ENCODE measurements at places on chromosomes 3 and 15. TPM values are rescaled to one million over a fixed set of nuclear protein-coding genes. Genes with fewer than 3 reads are reported as not detected.

Gene AADACL2
- polyA plus RNA-seq = 3.2 TPM

Gene BBX
- polyA plus RNA-seq = 35.9 TPM

GRCh38 chr15:87735522-87735921 is 521.0 kb downstream of the NTRK3 start:
- DNase-seq = no peak

Gene SNRPA1
- 43.2 TPM for polyA plus RNA-seq

DNA sequence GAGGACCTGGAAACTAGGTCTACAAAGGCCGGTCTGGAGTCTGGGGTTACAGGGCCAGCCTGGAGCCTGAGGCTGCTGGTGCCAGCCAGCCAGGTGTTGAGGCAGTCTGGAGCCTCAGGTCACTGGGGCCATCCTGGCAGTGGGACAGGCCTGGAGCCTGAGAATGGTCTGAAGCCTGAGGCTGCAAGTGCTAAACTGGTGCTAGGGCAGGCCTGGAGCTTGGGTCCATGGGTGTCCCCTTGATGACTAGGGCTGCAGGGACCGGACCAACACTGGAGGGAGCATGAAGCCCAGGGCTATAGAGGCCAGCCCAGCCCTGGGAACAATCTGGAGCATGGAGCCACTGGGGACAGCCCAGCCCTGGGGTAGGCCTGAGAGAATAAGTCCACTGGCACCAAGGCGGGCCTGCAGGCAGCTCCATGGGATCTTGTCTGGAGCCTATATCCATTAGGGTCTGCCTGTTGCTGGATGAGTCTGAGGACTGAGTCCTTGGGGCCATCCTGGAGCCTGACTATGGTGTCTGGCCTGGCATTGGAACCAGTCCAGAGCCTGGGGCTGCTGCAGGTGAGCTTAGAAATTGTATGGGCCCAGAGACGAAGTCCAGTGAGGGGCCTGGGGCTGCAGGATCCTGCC is 101.9 kb downstream of the GLDN start:
- DNase-seq = no peak

DNA sequence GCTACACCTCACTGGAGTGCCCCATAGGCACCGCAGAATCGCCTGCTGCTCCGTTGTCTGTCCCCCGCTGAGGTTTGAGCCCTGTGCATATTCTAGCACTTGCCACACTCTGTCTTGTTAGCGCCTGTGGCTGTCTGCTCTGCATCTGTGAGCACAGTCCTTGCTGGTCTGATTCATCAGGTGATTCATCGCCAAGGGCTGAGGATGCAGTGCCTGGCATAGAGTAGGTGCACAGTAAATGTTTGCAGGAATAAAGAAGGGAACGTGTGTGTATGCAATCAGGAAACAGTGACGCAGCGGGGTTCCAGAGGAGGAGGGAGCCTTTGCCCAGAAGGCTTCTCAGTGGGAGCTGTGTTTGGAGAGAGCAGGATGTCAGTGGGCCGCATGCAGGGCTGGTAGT is 124.0 kb upstream of the PLXNA1 start:
- peak; percentile 67 for DNase-seq

Gene KBTBD12
- 22.1 TPM for polyA plus RNA-seq

Gene SCAANT1
- 0.53 TPM for polyA plus RNA-seq

DNA sequence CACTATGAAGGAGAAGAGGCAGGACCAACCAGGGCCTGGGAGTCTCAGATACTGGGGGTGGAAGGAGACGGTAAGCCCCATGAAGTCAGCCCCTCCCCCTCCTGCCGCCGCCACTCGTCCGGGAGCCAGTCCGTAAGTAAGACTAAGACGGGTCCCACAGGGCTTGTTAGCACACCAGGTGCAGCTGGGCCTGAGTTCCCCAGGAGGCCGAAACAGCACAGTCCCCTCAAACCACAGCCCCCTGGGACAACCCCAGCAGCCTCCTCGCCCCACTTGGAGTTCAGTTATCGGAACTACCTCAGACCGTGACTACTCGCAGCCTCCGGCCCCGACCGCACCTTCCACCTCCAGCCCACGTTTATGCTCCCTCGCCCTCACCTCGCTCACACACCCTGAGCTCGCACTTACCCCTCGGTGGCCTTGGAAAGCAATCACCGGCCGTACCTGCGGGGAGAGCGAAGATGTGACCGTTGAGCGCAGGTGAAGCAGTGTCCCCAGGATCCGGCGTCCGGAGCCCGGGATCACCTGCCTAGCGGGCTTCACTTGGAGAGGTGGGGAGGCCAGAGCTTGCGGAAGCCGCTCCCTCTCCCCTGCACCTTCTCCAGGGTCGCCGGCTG is 557 bp downstream of the ELL3 start:
- no peak for DNase-seq

DNA sequence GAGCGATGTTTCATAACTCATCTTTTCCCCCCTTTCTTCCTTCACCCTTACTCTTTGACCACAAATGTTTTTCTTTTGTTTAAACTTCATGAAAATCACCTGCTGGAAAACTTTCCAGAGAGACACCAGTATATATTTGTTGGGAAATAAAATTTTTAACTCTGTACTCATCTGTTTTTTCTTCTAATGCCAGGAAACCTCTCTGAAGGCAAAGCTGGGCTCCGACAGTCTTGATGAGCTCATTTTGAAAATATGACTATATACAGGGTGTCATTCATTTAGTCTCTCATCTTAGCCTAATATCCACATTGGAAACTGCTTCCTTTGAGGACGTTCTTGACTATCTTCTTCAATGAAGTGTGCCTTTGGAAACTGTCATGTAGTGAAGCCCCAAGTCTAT is 339.6 kb upstream of the ROBO2 start:
- DNase-seq = peak; percentile 1

DNA sequence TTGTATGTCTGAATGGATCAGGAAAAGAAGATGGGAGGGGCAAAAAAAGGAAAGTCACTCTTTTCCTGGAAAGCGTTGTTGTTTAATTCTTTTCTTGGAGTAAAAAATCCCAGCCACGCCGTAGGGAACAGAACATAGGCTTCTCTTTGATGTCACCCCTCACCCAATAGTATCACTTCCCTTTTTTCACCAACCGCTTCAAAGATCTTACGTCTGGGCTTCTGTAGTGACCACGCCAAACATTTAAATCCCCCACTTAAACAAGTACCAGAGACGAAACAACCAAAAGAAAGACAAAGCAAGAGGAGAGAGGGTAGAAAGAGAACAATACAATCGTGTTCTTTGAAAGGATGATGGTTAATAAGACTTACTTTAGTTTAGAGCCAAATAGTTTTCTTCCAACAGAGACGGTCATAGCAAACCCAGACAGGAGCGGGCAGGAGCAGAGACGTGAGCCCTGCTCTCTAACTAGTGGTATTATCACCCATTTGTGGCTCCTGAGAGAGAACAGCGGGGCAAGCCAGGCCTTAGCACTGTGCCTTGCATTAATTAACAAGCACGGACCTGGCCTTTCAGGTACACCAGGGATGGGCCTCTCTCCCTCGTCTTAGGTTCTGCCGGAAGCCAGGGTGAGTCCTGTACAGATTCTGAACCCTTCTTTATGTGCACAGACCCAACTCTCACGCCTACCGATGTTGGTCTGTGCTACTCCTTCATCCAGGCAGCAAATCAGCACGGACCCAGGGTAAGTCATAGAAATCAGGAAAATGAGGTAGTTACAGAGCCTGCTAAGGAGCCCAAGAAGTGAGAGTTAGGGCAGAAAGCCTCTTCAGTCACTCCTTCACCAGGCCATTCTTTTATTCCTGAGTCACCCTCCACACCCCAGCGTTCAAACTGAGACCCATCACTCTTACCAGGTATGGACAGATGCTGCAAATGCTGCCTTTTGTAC is 28.2 kb upstream of the BCL6 start:
- DNase-seq = peak; percentile 16

DNA sequence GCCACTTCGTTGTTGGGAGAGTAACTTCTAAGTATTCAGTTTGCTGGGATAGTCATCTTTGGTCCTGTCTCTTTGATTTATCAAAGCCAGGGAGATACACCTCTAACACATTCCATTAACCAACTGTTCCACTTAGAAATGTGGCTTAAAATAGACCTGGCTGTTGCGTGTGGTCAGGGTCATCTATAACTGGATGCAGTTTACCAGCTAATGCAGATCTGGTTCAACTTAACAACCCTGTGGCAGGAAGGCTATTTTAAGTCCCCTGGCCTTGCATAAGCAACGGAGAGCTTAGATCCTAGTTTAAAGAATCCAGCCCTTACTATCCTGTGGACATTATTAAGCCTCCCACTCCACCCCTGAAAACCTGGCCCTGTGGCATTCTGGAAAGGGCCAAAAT is 28.1 kb upstream of the CAPN3 start:
- peak; percentile 20 for DNase-seq

DNA sequence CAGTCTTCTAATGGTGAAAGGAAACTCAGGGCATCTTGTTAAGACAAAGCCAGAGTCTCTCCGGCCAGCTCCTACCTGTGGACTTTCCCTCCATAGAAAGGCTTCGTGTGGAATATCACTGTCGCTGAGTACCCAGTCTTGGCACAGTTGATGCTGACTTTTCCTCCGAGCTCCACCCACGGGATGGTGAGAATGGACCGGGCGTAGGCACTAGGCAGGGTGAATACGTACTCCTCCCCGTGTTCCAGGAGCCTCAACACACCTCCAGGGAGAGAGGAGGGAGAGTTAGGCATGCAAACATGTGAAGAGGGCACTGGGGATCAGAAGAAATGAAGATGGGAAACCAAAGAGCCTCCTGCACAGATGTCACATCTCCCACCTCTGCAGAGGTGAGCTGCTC is 138.0 kb downstream of the STT3B start:
- no peak for DNase-seq

- DNase-seq = no peak
Measured at GRCh38 chr3:120174811-120175539, 80.7 kb upstream of the GSK3B start.

GRCh38 chr3:22960105-22960984 is 242.8 kb upstream of the UBE2E2 start:
- peak; percentile 78 for DNase-seq

Gene ACKR2
- 0.55 TPM for polyA plus RNA-seq

- DNase-seq = peak; percentile 74
Measured at GRCh38 chr15:64224511-64224910, 61.7 kb upstream of the PPIB start.

DNA sequence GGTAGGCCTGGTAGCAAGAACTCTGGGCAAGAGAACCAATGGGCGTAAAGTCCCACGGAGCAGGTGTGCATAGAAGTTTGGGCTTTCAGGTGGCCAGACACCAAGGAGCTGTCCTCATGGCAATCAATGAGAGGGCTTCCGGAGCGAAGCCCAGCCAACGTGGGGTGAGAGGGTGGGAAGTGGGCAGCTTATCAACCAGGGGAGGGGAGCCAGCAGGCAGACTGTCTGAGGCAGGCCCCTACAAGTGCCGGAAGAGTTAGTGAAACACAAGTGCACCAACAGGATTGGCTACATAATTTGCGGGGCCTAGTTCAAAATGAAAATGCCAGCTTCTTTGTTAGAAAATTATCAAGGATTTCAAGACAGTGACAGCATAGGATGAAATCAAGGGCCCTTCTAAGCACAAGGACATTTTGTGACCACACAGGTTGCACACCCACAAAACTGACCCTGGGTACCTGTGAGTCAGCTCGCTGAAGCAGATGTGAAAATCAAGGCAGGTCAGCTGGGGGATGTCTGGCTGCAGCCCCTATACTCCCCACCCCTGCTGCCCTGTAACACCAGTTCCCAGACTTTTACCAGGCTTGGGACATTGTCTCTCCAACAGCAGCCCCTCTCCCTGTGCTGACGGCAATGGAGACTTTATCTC is 102.1 kb upstream of the ETV5 start:
- DNase-seq = no peak

Gene ZPLD1
- polyA plus RNA-seq = not detected

GRCh38 chr3:75042941-75043340 is 428.5 kb upstream of the CNTN3 start:
- no peak for DNase-seq

DNA sequence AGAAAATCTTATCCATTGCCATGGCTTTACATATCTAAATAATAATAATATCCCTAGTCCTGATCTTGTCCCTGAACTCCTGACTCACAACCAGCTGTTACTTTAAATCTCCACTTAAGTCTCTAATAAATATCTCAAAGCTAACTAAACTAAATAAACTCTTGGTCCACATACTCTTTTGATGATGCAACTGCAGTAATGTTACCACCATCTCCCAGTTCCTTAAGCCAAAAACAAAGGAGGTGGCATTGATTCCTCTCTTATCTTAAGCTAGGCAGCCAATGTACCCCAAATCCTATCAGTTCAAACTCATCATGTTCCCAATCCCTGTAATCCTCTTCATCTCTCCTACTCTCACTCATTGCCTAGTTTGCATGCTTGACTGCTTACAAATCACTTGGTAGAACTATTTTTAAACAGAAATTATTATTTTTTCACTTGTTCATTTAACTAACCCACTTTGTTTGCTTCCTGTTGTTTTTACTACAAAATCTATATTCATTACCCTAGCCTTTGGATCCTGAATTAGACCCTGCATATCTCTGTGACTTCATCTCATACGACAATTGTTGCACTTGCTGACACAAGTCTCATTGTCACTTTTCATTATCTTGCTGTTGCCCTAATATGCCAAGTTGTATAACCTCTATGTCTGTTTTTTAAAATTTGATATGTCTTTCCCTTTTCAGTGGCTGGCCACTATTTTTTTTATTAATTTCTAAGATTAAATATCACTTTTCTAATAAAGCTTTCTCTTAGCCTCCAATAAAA is 462.2 kb downstream of the ZPLD1 start:
- no peak for DNase-seq

DNA sequence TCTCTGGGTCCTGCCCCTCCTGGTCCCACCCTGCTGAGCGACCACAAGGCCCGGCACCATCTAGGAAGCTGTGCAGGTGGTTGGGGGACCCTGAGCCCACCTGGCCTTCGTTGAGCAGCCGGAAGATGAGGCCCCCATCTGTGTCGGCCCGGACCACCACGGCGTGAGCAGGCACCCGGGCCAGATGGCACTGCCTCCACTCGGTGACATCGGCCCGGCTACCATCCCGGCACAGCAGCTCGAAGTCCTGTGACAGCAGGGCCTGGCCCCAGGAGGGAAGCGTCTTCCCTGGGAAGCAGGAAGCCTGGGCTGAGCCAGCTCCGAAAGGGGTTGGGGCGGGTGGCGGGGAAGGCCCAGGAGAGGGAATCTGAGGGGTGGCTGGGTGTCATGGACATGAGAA is 12.6 kb downstream of the MELTF start:
- no peak for DNase-seq

Gene AMT
- 14.7 TPM for polyA plus RNA-seq

DNA sequence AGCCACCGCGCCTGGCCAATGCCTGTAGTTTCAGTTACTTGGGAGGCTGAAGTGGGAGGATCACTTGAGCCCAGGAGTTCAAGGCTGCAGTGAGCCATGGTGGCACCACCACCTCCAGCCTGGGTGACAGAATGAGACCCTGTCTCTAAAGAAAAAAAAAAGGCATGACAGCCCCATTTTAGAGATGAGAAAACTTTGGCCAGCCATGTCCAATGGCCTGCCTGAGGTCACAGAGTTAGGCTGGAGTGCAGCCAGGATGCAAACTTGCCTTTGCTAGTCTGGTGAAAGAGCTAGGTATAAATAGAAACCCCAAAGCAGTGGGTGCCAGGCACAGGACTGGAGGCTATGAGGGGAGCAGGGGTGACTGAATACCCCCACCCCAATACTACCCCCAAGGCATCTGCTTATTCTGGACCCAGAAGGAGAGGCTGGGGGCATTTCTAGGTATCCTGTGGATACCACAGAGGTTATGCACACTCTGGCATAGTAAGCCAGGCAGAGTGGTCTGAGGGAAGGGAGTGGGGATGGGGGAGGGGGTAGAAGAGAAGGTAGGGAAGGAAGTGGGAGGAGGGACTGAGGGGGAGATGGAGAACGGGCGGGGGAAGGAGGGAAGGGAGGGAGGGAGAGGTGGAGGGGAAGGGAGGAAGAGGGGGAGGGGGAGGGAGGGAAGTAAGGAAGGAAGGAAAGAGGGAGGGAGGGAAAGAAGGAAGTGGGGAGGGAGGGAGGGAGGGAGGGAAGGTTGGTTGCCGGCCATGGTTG is 16.2 kb upstream of the C15orf39 start:
- DNase-seq = no peak

All from muscle of back (tissue), 13 donors.